ENCODE measurements at places on chromosomes 12 and 14. TPM values are rescaled to one million over a fixed set of nuclear protein-coding genes. Genes with fewer than 3 reads are reported as not detected.

Gene ENDOU
- total RNA-seq, result 0.31 TPM

Gene DPF3
- total RNA-seq, result 0.74 TPM

Gene RHOF
- 33.2 TPM for total RNA-seq

DNA sequence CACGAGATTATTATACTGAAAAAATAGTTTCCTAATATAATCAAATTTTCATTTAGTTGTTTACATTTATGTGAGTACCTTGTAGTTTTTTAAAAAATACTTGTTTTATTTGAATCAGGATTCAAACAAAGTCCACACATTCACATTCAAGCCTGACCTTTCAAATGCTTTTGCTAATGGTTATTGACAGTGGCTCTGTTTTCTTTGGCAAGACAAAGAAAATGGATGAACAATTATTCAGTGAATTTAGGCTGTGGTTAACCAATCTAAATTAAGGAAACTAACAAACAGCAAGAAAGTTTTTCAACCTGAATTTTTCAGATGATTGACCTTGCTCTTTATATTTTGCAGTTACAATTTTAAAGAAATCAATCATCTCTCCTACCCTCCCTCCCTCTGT is 9.7 kb downstream of the SLC4A8 start:
- DNase-seq, result no peak

GRCh38 chr14:55265197-55265596 is 6.0 kb upstream of the FBXO34 start:
- no peak for DNase-seq

GRCh38 chr12:63129927-63130326 is 21.1 kb downstream of the AVPR1A start:
- no peak for DNase-seq

Gene CCDC63
- not detected for total RNA-seq

DNA sequence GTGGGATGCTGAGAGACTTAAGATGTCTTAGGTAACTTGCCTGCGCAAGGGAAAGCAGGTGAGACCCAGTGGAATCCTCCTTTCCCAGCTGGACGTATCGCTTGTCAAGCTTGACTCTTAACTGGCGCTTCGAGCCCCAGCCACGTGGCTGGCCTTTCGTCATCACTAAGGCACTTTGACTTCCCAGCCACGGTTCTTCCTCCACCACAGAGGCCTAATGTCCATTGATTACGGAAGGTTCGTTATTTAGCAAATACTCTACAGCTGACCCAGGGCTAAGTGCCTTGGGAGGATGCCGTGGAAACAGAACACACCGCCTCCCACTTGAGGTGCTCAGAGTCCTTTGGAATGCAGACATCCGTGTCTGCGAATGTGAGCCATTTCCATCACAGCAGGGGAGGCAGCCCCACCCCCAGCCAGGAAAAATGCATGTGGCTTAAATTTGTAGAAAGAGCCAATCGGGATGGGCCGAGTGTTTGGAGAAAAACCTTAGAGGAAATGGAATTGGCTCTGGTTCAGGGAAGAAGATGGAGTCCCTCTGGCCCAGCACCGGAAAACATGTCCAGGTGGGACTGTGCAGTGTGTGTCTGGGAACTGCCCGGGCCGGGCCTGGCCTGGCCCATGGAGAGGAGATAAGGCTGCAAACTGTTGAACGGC is 115.7 kb downstream of the PLXNC1 start:
- peak; percentile 51 for DNase-seq

- peak; percentile 63 for DNase-seq
Observed at GRCh38 chr12:123237646-123238329, 4.6 kb downstream of the MTRFR start.

Gene ARMH4
- total RNA-seq, result 1.8 TPM

Gene PIK3C2G
- total RNA-seq, result 0.74 TPM

GRCh38 chr12:79560225-79560889 is 130.4 kb downstream of the PAWR start:
- peak; percentile 25 for DNase-seq

GRCh38 chr12:88241862-88242570 is 99.9 kb downstream of the TMTC3 start:
- DNase-seq, result peak; percentile 65

GRCh38 chr12:4190366-4191063 is 83.0 kb upstream of the CCND2 start:
- no peak for DNase-seq

Gene ITGA7
- 28.4 TPM for total RNA-seq

GRCh38 chr12:123948401-123948795 is 24.2 kb downstream of the CCDC92 start:
- no peak for DNase-seq

DNA sequence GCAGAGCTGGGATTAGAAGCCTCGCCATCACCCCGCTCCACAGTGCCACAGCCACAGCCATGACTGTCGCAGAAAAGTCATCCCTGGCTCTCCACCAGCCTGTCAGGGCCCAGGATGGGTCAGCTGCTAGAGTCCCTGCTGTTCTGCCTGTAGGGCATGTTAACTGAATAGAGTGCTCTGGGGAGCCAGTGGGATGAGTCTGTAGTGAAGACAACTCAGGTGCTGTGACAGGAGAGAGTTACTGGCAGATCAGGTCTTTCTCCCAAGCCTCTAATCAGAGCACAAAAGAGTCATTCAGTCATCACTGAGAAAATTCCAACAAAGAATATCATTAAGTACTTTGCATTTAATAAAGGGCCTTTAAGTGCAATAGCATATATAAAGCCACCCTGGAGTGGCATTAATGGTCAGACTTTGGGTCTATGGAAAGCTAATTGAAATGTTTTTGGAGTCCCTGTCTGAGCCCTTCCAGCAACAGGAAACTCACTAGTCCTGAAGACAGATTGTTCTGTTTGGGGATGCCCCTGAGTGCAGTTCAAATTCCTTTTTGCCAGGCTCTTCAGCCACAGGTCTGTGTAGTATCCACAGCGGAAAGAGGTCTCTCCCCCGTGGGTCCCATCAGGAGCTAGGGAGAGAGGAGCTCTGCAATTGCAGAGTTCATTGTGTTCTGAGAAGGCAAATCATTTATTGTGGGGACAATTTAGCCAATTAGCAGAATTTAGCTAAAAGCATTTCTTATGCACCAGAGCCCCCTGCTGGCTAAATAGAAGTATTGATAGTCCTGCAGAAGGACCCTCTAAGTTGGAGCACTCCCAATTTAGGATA is 45.2 kb upstream of the C14orf132 start:
- DNase-seq, result peak; percentile 78

DNA sequence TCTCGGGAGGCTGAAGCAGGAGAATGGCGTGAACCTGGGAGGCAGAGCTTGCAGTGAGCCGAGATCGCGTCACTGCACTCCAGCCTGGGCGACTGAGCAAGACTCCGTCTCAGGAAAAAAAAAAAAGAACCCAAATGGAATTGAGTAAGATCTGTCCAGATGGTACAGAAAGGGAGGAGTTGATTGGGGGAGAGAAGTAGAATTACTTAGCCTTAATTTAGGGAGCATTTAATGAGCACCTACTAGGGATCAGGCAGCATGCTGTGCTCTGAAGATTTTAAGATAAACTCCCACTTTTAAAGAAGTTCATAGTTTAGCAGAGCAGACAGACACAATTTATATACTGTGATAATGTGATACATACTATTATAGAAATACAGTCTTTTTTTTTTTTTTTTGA is 4.5 kb downstream of the RAB5B start:
- no peak for DNase-seq

DNA sequence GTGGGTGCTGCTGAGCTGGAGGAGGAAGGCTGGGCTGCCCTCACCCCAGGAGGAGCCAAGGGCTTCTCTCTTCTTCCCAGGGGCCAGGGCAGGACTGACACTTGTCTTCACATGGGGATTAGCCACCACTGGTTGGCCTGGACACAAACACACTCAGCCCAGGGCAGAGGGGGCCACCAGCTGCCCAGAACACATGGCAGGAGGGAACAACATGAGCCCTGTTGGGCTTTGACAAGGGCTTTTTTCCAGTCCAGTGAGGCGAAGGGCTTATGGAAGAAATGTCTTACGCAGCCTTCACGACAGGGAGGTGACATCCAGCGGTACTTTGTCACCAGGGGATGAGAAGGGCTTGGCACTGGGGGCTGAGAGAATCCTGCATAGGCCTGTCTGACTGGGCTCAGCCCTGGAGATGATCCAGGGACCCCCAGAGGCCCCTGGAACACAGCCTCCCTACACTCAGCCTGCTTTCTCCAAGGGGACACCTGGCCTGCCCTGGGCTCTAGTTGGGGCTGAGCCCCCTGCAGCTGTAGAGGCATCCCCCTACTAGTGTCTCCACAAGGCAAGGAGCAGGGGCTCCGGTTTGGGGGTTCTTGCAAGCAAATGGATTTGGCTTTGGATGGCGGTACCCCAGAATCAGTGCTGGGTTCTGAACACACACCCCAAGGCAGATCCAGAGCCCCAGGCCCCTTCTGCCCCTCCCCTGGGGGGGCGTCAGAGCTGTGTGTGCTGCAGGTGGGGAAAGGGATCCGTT is 18.9 kb downstream of the ARL6IP4 start:
- DNase-seq, result no peak

DNA sequence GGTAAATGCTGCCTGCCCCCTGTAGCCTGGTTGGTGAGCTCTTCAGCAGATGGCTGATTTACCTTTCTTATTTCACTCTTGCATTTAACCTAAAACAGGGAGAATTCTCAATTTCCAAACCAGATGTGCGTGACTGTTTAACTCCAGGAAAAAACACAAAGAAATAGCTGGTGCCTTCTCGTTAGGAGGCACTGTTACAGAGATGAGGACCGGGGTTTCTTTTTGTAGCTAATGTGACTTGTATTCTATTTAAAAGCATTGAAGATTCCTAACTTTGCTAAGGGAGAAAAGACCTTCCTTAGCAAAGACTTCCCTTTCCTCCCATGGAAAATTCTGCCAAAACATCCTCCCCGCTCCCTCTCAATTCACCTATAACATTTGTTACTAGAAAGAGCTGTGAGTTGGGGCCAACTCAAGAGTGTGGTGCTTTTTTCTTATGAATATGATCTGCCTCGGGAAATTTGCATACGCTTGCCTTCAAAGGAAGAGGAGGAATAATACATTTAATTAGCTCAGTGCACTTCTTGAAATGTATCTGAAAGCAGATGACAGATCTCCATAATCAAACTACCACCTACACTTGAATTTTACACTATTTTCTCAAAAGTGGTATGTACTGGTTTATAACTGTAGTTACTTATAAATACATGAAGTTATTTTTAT is 102.0 kb upstream of the ARID2 start:
- no peak for DNase-seq

DNA sequence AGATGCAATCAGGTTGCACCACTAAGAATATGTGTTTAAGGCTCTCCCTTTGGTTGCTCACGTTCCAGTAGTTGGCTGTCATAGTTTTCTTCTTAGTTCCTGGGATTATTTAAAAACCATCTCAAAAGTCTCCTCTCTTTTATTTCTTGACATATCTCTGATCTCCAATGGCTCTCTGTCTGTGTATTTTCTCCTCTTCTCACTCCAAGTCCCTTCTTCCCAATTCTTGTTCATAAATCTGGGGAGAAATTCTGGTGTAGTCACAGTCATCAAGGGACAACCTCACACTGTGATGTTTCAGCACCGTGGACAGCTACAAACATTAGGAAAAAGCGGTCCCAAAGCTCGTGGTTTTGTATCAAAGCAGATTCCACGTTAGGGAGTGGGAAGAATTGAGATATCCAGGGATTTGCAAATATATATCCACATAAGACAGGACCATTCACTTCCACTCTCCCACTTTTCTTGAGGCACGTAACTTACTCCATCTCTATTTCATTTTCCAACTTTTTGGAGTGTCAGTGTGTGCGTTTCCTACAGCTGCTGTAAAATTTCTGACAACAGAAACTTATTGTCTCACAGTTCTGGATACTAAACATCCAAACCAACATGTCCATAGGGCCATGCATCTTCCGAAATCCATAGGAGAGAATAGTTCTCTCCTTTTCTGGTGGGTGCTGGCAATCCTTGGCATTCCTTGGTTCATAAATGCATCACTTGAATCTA is 80.6 kb upstream of the TMEM233 start:
- peak; percentile 42 for DNase-seq

Gene THAP2
- 3.3 TPM for total RNA-seq

- peak; percentile 59 for DNase-seq
Observed at GRCh38 chr14:59293935-59294661, 105.6 kb downstream of the DAAM1 start.

GRCh38 chr14:96189281-96189711 is 15.3 kb upstream of the BDKRB2 start:
- DNase-seq, result peak; percentile 75

Gene SDR9C7
- not detected for total RNA-seq

- no peak for DNase-seq
Observed at GRCh38 chr14:73339846-73340595, 102.7 kb downstream of the PAPLN start.

GRCh38 chr12:93705237-93705636 is 28.1 kb downstream of the CRADD start:
- no peak for DNase-seq

DNA sequence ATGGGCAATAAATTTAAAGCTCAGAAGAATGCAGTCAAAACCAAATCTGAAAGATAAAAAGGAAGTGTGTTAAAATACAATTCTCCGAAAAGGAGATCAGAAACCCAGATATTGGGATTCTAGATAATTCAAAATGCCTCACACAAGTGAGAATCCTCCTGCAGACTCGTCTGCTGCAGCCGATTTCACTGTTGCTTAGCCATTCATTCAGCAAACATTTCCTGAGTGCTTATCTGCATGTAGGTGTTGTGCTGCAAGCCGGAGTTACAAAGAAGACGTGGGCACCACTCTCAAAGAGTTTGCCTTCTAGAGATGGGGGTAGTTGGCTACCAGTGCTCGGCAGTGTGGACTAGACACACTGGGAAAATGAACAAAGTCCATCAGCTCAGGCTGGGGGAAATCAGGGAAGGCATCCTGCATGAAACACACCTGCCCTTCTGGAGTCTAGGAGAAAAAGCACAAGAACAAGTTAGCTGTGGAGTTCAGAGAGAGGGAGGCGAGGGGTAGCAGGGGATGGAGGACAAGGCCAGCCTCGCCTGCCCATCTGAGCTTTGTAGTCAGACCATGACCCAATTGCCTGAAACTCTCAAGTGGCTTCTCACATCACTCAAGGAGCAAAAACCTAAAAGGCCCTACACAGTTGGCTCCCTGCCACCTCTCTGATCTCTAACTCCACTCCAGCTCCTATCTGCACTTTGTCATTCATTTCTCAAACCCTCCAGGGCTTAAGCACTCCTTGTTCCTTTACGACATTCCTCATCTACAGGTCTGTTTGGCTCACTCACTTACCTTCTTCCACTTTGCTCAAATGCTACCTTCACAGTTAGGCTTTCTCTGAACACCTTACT is 310.0 kb upstream of the DDHD1 start:
- DNase-seq, result peak; percentile 92

DNA sequence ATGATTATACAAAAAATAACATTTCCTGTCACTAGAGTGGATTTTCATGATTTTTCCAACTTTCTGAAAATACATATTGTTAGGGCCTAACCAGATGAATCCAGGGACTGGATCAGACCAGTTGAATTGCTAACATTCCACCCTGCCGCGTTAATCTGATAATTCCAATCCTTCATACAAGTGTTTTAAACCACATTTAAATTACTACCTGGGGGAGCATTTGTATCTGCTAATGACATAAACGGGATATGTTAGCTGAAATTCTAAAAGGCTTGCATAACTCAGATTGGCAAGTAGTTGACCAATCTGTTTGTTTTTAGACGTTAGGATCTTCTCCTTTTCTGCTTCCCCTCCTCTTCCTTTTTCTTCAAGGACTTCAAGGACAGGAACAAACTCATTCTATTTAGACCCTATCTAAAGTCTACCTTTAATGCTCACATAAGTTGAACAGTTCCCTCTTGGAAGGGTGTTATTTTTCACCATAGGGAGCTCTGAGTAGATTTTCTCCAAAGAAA is 239.0 kb downstream of the ADAMTS20 start:
- no peak for DNase-seq

Gene RASAL1
- 0.58 TPM for total RNA-seq

Gene CCDC38
- total RNA-seq, result not detected

Measured in lung (tissue), 17 donors.